Brain microvascular endothelial cell (primary cell): ENCODE measurements at places on chromosomes 4 and X.

- no peak for DNase-seq
Observed at GRCh38 chr4:31908261-31908660, 1188.1 kb downstream of the PCDH7 start.

DNA sequence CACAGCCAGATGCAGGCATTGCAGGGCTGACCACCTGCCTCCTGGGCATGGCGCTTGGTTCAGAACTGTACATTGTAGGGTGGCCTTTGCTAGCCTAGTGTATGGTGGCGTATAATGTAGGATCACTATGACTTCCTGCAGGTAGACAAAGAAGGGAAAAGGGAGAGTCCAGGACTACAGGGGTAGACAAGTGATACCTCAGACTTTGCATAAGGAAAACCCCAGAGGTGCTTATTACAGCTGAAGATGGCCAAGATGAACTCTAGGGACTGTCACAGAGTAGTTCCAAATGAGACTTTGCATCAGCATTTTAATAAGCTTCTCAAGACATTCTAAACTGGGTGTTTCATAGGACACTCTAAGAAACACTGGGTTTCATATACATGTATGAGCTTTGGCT is 116.4 kb upstream of the PUDP start:
- no peak for DNase-seq

GRCh38 chrX:101407167-101407747 is 468 bp downstream of the GLA start:
- DNase-seq: no peak

- DNase-seq: peak; percentile 51
Observed at GRCh38 chrX:29687687-29688086, 527.7 kb upstream of the MAGEB2 start.

DNA sequence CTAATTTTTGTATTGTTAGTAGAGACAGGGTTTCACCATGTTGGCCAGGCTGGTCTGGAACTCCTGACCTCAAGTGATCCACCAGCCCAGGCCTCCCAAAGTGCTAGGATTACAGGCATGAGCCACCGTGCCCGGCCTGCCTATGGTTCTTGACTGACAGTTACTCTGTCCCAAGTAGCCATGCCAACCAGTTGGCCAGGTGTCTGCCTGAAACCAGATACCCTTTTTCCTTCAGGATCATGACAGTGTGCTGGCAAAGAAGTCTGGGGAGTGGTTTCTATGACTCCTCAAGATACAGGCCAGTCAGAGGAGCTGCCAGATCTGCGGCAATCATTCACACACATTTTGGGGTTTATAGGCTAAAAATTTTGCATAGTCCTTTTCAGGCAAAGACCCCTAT is 1.7 kb upstream of the LAS1L start:
- no peak for DNase-seq
